ENCODE measurements at places on chromosomes 1 and 21.

DNA sequence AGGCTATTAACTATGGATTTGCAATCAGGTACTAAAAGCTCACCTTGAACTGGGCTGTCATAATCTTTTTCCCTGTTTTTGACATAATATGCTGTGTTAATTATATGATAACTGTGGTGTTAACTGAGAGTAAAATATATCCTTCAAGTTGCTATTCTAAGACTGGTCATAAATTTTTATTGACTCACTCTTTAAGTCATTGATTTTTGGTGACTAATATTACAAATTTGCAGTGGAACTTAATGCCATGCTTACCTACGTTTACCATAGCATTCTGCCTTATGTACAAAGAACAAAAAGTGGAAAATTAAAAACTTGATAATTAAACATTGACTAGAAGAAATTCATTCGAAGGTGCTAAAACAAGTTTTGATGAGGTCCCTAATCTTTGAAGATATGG lies 872.4 kb downstream of the BRINP3 start:
- no peak for DNase-seq

DNA sequence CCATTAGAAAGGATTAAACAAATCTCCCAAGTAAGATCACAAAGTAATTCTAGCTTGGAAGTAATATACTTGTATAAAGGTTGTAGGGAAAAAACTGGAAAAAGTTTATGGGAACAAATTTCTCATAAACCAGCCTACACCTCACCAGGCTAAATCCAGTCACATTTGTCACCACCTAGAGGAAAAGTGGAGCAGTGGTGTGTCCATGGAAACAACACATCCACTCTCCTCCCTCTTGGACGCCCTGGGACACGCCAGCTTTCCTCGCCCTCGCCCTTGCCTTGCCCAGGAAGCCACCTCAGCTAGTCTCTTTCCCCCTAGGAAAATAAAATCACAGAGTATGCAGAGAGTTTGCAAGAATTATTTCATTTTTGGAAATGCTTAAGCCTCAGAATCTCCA lies 2.2 kb downstream of the PALMD start:
- no peak for DNase-seq

GRCh38 chr1:30982937-30983336 lies 74.4 kb upstream of the SDC3 start:
- no peak for DNase-seq

GRCh38 chr1:97901017-97901658 lies 19.7 kb downstream of the DPYD start:
- no peak for DNase-seq

- DNase-seq: no peak
Observed at GRCh38 chr1:93716163-93716562, 34.5 kb upstream of the BCAR3 start.

- no peak for DNase-seq
Observed at GRCh38 chr1:5574641-5575040, 417.6 kb downstream of the NPHP4 start.

- no peak for DNase-seq
Observed at GRCh38 chr1:180192172-180192571, 37.5 kb downstream of the QSOX1 start.

GRCh38 chr1:25796811-25797458 lies 3.1 kb upstream of the SELENON start:
- peak; percentile 83 for DNase-seq

- DNase-seq: no peak
Observed at GRCh38 chr1:155012026-155012546, 9.5 kb downstream of the ZBTB7B start.

GRCh38 chr1:183881387-183882131 lies 76.6 kb downstream of the RGL1 start:
- DNase-seq: no peak

DNA sequence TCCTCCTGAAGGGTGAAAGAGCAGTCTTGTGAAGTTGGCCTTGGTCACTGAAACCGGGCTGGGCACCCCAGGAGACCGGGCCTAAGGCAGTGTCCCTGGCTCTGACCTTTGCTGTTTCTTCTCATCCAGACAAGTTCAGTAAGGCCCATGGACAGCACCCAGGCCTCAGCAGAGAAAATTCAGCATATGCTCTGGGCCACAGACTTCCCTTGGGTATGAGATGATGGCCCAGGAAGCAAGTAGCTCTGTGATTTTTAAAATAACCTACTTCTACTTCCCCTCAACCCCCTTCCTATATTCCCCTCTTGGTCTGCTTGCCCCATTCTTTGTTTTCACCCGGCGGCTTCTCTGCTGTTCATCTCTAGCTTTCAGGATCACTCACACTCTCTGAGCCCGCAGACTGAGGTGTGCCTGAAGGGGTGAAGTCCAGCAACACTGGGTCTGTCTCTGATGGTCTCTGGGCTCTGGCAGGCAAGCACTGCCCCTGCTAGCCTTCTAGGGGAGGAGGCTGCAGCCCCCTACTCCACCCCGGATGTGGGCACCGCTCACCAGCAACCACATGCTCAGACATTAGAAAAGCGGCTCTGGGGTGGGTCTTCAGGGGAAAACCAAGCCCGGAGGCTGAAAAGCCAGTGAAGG lies 2.9 kb upstream of the GPR25 start:
- no peak for DNase-seq

DNA sequence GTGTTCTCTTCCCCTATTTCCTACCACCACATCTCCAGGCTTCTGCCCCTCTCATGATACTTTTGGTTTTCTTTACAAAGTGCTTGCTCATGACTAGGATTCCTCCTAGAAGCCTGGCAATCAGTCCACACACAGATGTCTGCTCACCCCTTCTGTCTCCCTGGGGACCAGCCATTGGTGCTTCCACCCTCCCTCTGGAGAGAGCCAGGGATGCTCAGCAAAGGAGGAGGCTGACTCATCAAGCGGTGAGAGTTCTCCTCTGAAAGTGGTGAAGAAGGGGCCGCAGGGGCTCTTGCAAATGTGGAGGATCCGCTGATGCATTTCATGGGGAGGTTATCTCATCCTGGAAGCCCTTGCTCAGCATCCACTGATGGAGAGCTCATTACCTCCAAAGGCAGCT lies 14.5 kb downstream of the NT5C1A start:
- no peak for DNase-seq

DNA sequence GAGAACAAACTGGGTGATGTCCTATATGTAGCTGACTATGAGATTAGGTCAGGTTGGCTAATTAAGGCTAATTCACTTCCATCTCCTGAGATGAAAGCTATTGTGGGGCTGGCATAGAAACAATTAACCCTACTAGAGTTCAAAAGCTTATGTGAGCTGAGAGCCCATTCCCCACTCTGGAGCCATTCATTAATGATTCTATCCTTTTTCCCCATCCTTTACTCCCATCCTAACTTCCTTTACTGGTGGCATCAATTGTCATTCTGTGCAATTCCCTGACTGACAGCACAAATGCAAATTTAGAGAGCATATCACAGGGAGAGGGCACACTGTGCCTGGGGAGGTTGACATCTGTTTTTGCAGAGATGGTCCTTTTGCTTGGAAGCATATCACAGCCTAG lies 103.9 kb downstream of the URB2 start:
- DNase-seq: no peak

DNA sequence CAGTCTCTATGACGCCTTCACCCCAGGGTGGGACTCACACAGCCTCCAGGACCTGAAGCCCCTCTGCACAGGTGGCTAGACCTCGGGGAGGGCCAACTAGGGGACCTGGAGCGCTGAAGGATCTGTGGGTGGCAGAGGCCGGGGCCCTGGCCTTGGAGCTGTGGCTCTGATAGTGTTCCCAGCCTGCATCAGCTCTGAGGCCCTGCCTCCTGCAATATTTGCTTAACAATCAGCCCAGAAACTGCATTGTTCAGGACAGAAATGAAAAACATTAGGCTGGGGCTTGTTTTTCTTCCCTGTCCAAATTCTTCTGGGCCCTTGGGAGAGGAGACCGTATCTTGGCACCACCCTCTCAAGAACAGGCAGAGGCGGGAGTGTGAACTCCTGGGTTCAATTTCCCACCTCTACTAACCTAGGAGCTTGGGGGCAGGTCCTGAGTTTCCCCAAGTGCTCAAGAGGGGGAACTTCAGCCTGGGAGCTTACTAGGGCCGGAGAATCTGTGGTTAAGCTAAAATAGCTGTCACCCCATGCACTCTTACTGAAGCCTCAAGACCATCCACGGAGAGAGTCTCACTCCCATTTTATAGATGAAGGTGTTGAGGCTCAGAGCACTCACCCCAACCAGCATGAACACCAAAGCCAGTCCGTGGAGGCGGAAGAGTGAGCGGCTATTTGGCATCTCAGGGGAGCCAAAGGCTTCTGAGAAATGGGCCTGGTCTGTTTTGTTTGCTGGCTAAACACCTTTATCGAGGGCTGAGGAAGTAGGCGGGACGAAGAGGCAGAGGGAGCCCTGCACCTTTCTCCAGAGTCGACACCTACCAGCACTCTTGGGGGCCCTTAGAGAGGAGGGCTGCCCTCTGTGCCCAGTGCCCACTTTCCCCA lies 18.8 kb upstream of the CASZ1 start:
- DNase-seq: no peak

DNA sequence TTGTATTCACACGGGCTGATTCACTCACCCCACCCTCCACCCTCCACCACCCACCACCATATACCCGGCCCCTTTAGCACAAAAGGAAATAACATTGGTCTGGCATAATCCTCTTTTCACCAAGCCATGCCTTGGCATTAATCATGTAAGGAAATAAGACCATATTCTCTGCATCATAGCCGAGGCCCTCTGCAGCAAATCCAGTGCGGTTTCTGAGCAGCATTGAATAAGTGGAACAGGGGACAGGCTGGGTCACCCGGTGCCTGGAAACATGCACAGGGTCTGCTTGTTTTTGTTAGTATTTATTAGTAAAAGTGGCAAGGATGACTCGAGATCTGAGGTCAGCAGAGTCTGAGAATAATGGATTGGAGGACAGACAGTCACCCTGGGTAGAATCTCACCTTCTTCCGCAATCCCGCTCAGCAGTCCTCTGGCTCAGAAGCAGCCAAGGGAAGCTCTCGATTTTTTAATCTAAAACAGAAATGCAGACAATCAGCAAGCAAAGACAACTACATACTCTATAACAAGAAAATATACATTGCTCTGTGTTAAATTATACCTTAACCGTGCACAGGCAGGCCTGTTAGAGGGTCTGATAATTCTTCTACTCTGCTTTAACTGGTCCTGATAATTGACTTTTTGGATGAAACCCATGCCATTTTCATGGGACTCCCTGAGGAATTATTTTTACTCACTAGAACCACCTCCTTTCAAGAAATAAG lies 52.4 kb upstream of the CDC42BPA start:
- DNase-seq: no peak

GRCh38 chr1:202361701-202362100 lies 13.2 kb downstream of the PPP1R12B start:
- no peak for DNase-seq

DNA sequence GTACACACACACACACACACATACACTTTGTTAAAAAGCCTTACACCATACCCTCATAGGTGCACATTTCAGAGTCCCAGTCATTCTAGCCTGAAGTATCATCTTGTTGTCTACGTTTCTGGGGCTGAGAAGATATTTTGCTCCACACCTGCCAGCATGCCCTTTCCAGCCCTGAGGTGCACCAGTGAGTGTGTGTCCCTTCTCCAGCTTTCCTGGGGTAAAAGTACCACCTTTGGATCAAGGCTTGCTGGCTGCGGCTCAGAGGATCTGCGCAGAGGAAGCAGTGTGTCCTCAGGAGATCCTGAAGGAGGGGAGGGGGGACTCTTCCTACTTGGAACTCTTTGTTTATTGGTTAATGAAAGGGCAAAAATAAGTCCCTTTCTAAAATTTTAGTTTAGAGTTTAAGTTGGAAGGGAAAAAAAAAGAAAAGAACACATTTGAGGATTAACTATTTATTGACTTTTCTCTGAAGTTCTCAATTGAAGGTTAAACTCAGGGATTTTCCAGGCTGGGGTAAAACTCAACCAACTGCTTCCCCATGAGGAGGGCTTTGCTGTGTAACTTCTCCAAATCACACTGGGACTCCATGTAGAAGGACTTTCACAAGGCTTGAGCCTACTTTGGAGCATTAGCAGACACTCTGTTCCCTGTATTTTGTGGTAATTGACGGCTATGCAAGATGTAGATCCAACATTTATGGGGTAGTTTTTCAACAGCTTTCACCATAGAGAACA lies 200.3 kb upstream of the SGIP1 start:
- no peak for DNase-seq

DNA sequence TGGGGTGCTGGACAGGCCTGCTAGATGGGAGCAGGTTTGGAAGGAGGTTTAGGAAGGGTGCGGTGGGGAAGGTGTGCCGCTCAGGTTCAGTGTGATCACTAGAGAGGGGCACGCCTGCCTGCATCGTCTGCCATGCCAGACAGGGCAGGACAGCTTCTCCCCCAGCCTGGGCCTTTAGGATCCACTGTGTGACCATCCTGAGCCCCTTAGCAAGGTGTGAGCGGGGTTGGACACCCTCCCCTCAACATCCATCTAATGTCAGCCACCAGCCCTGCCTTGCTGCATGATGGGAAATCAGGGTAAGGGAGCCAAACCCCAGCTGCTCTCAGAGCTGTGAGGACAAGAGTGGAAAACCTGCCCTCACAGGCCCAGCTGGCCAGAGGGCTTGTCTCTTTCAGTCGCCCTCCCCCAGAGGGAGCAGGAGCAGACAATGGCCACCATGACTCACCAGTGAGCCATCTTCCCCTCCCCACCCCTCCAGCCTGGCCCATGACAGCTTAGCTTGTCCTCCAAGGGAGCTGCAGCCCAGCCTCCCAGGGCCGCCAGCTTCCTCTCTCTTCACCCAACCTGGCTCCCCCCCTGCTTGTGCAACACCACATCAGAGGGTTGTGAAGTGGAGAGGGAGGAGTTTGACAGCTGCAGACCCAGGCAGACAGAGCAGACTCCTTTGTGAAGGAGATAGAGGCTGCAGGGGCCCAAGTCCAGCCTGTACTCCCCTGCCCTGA lies 37.0 kb downstream of the NUAK2 start:
- DNase-seq: peak; percentile 80

GRCh38 chr1:155064111-155064831 lies 731 bp downstream of the EFNA4 start:
- DNase-seq: no peak

DNA sequence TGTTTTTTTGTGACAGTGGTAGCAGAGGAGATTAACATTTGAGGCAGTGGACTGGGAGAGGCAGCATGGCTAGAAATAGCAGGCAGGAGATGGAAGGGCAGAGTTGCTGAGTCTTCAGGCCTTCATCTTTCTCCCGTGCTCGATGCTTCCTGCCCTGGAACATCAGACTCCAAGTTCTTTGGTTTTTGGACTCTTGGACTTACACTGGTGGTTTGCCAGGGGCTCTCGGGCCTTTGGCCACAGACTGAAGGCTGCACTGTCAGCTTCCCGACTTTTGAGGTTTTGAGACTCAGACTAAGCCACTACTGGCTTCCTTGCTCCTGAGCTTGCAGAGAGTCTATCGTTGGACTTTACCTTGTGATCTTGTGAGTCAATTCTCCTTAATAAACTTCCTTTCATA lies 24.2 kb upstream of the LEFTY2 start:
- DNase-seq: no peak

DNA sequence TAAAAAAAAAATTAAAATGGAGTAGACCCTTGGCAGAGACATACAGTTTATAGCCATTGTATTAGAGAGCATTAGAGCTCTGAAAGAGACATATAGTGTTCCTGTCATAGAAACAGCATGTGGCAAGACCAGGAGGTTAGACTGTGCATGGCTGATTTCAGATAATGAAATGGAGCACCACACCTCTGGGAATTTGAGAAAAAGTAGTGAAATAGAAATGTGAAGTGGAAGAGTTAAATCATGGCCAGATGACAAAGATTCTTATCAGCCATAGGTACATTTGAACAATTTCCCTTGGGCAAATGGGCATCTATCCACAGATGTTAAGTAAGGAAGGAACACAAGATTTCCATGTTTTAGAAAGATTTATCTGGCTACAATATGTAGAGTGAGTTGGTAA lies 1083.1 kb downstream of the PLA2G4A start:
- DNase-seq: no peak
